ENCODE measurements at places on chromosomes 2 and 18.
A peak's percentile ranks its signal among the peaks of the same experiment; 100 is the strongest.

DNA sequence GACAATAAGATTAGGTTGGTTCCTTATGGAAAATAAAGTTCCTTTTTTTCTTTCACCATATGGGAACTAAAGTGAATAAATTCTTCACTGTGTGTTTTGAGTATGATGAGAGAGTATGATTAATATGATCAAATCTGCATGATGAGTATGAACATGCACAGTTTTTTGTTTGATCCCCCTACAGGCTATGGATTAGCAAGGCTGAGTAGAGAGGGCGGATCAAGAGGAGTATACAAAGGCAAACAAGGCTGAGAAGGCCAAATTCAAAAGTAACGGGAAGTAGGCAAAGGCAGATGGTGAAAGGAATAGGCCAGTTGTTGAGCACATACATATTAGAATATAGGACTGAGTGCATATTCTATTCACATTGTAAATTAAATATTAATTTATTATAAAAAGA lies 508.2 kb downstream of the LRRTM4 start:
- DNase-seq = no peak

DNA sequence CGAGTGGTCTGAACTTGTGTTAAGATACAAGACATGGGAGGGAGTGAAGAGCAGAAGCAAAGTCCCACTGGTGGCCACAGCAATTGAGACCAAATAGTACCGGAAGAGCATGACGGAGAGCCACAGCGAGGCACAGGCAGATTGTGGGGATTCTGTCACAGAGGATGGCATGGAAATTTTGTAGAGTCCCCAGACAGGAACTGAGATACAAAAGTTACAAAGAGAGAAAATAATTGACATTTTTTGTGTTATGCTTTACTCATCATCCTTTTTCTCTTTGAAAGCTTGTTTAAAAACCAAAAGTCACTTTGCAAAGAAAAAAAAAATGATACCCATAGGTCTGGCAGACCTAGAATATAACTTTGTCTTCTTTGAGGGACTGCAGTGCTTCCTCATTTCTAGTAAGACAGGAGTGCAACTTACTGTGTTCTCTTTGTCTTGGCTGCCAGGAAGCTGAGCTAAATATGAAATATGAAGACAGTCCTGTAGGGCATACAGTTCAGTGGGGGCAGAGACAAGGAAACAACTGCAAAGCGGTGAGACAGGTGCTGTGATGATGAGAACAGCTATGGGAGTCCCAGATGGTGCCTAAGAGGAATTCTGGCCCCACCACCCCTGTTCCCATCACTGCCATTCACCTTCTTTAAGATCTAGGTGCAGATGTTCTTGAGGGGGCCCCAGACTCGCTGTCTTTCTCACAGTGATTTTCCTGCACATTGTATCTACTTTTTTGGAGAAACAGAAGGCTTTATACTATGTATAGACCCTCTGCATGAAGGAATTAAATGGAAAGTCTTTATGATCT lies 5.2 kb downstream of the ARHGAP25 start:
- peak; percentile 22 for DNase-seq

GRCh38 chr18:63586431-63586830 lies 712 bp upstream of the SERPINB13 start:
- DNase-seq = no peak

DNA sequence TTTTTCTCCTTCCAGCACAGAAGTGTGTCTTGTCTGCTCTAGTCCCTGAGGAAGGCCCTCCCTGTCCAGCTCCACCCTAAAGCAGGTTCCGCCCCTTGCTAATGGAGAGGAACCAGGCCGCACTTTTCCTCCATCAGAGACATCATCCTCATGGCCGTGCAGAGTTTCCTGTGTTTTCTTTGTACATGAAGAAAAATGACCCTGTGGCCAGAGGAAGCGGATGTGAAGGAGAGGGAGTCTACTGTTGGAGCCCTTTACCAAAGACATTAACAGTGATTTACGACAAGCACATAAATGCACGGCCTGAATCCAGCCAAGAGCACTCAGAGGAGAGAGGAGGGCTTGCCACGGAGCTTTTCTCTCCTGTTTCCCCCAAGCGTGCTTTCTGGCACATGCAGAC lies 109.5 kb downstream of the RNF144A start:
- no peak for DNase-seq

GRCh38 chr2:172339371-172340010 lies 87.9 kb upstream of the ITGA6 start:
- peak; percentile 28 for DNase-seq

DNA sequence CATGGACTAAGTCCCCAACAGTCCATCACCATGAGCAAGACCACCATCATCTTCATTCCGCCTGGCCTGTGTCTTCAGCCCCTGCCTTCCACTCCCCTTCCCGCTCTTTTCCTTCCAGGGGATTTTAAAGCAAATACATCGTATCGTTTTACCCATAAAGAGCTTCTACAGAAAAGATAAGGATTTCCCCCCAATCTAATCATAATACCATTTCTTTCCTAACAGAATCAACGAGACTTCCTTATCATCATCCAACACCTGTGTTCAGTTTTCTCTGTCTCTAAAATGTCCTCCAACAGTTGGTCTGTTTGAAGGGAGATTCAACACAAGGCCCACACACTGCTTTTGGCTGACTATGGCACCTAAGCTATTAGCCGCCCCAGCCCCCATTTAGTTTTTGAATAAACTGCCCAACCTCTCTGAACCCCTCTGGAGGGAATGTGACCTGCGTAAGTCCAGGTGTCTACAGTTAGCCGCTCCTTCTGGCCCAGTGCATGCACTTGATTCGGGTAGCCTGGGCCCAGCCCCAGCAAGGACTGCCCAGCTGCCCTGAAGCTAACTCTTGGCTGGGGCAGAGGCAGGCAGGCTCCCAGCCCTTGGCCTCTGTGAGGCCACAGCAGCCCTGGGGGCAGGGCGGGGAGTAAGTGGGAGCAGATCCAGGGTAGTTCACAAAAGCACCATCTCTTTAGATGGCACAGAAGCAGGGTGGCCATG lies 25.3 kb upstream of the SEMA4C start:
- DNase-seq = no peak

GRCh38 chr2:45272549-45273265 lies 263.5 kb upstream of the SIX2 start:
- no peak for DNase-seq

GRCh38 chr2:170886386-170886785 lies 42.7 kb upstream of the GORASP2 start:
- DNase-seq = no peak

GRCh38 chr2:234632527-234633391 lies 135.9 kb upstream of the ARL4C start:
- DNase-seq = no peak

Measured in GDM1 (cell line).